NCI-H1930 (cell line): ENCODE measurements at places on chromosomes 11 and 22.

GRCh38 chr22:49068861-49069500 is 758.7 kb downstream of the BRD1 start:
- DNase-seq: no peak

DNA sequence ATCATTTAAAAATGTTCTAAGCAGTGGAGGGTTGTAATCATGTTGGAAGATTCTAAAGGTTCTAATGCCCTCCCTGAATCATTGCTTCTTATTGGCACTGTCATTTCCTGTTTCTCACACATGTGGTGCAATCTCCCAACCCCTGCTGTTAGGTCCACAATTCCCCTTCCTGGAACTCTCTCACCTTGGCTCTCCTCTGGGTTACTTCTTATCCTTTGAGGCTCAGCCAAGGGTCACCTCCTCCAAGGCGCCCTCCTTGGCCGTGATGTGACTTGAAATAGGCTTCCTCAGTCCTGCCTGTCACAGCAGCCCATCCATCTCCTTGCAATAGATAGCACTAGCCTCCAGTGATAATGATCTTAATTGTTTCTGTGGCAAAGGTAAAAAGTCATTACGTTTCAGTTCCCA is 149.8 kb downstream of the TTC17 start:
- DNase-seq: no peak

DNA sequence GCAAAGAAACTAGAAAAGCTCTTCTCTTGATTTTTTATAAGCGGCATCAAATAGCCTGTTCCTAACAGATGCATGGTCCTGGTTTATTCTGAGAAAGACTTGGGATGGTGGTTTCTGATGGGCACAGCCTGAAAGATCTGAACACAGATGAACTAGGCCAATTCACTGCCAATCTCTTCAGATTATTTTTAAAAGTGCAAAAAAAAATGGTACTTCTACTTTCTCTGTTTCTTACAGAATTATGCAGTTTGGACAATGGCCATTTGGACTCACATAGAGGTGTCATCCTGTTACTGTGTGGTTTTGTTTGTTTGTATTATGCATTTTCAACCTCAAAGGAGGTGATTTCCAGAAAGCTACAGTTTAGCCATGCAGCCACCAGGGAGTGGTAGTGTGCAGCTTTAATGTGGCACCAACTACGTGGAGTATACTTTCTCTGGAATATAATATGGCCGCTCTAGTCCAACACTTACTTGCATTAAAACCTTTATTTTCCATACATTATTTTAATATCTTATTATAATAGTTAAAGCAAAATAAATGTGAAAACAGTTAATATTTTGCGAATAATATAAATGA is 469.8 kb upstream of the KIRREL3 start:
- DNase-seq: peak; percentile 9

DNA sequence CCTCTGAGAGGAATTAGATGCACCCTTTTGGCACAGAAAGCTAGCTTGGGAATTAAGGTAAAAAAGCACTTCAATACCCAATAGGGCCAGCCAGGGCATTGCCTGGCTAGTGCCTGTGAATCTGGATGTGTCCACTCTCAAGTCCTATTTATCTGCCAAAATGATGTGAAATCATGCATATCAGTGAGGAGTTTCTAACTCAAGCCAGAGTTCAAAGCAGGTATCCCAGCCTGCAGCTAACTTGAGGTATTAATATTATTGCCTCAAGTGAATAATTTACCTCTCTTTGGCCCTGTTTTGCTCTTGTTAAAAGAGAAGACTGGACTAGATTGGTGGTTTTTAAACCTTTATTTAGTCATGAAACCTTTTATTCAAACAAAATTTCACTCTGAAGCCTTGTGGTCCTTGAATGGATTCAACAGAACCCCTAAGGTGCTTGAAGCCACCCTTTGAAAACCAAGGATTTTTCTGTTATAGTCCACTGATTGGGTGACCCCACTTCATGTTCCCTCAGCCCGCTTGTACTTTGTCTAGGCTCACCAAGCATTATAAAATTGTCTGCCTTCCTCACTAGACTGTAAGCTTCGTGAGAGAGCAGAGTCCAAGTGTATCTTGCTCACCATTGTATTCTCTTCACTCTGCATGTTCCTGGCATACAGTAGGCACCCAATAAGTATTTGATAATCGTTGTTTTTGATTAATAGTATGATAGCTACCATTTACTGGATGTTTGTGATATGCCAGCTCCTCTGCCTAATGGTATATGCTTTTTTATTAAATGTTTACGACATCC is 4.5 kb downstream of the RNF121 start:
- no peak for DNase-seq

DNA sequence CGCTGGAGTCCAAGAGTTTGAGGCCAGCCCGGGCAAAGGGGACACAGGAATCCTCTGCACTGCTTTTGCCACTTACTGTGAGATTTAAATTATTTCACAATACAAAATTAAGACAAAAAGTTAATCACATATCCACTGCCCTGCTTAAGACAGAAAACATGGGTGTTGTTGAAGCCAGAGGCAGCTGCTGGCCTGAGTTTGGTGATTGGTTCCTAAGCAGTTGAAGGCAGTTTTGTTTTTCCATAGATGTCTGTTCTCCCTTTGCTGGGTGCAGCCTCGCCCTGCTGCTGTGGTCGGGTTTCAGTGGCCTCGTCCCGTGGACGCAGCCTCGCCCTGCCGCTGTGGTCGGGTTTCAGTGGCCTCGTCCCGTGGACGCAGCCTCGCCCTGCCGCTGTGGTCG is 70.2 kb upstream of the PPP6R3 start:
- no peak for DNase-seq

DNA sequence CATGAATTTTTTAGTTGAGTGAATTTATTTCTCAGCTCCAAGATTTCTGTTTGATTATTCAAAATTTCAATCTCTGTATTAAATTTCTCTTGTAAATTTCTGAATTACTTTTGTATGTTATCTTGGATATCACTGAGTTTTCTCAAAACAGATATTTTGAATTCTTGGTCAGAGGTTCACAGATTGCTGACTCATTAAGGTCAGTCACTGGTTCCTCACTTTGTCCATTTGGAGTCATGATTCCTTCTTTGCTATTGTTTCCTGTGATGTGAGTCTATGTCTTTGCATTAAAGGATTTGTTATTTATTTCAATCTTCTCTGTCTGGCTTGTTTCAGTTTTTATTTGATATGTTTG is 10.2 kb upstream of the IL17RA start:
- DNase-seq: no peak

DNA sequence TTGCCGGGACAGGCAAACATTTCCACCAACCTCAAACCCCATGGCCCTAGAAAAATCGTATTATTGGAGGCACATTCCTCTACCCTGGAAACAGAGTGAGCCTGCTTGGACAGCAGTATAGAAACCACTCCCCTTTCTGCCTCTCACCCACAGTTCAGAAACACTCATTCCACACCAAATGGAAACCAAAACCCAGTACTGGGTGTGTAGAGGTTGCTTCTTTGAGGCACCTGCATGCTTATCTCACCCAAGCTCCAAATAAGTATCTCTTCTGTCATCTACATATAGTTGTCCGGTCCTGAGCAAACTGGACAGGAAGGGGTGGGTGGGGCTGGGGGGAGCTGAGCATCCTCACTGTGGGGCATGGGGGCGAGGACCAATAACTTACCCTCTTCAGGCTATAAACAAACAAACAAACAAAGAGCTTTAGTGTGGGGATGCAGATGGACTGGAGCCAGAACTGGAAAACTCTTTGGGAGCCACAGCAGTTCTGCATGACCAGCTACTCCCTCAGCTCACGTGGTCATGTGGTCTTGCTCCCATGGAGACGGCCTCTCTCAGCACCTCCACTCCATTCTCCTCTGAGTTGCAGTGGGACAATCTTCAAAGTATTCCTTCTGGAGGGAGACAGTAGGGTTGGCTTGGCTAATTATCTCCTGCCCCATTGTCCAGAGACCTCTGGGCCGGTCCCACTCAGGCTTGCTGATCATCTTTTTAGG is 1.0 kb upstream of the PLAAT2 start:
- DNase-seq: no peak

DNA sequence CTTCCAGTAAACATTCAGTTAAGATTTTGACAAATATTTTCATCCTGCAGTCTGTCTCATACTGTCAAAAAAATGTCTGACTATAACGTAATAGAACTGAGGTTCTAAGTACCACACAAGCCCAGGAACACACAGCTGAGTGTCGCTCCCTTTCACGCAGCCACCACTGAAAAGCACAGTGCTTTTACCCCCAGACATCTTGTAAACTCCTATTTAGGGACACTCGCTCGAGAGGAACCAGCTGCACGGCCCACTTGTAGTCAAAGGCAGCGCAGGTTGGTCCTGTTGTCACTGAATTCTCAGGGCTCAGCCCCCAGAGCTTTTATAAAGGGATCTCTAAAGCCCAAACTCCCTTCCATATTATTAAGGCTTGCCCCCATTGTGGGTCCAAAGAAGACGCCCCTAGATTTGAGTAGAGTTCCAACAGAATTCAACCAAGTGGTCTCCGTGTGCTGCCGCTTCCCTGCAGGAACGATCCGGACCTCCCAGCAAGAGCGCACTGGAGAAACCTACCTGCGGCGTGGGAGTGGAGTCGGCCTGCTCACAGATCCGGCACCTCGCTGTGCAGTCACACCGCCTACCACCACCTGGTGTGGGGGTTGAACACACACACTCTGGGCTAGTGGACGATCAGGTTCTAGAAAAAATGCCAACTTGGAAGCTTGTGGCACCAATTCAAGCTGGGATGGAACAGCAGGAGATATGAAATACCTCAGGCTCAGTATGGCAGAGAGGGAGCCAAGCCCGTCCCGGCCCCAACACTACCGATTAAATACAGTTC is 23.4 kb downstream of the ASPHD2 start:
- no peak for DNase-seq

GRCh38 chr11:107998761-107999160 is 9.9 kb upstream of the CUL5 start:
- DNase-seq: no peak

GRCh38 chr11:104380358-104380757 is 216.4 kb upstream of the PDGFD start:
- no peak for DNase-seq

DNA sequence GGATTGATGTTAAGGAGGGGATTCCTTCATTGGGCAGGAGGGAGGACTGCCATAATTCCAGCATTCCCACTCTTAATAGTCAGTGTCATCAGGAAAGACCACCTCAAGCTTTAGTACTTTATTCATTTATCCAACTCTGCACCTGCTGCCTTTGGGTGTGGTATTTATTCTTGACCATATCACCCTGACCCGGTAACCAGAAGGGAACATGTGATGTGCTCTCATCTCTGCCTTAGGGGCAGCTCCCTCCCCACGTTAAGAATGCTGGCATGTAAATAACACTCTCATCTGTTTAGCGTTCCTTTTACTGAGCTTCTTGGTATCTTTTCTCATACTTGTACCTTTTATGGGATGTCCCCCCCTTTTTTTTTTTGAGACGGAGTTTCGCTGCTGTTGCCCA is 7.7 kb downstream of the CAT start:
- no peak for DNase-seq

DNA sequence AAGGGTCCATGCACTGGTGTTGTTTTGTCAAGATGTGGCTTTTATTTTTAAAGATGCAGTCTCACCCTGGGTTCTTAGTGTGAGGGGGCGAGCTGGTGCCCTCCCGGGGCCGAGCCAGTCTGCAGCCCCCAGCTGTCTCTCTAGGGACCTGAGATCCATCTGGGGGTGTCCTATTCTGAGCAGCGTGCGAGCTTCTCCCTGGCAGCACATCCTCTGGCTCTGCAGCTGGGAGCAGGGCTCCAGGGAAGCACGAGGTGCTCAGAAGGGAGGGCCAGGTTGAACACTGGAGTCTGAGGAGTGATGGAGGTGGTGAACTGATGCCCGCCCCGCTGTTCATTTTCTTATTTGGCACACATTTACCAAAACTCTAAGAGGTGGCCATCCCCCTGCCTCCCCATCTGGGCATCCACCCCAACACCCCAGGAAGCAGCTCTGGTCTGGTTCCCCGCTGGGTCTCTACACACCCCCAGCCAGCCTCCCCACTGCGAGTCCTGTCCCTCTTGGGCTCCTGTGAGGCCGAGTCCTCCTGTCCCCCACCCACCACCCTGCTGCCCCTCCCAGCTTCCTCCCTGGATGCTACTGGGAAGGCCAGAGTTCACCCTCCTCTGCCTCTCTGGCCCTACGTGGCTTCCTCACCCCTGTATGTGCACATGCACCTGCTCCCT is 956.4 kb downstream of the BRD1 start:
- no peak for DNase-seq

DNA sequence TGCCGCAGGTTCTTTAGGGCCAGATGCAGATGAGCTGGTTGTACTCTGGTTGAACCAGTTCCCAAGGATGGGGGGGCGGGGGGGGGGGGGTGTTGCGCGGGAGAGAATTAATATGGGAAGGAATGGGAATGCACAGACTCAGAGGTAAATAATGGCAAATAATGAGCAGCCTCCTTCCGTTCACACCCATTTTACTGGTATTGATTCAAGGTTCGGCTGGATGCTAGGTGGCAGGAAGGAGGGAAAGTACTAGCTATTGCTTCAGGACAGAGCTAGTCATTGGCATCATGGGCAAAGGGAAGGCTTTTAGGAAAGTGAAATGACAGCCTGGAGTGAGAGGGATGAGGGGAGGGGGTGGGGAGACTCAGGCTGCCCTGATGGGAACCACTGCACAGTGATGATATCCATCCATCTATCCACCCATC is at the start of gene VSTM5:
TSS of gene VSTM5 (minus strand) at position 25 of the 425 bp plus-strand sequence. CDS start 116 bp downstream, outside the sequence.
- DNase-seq: no peak

DNA sequence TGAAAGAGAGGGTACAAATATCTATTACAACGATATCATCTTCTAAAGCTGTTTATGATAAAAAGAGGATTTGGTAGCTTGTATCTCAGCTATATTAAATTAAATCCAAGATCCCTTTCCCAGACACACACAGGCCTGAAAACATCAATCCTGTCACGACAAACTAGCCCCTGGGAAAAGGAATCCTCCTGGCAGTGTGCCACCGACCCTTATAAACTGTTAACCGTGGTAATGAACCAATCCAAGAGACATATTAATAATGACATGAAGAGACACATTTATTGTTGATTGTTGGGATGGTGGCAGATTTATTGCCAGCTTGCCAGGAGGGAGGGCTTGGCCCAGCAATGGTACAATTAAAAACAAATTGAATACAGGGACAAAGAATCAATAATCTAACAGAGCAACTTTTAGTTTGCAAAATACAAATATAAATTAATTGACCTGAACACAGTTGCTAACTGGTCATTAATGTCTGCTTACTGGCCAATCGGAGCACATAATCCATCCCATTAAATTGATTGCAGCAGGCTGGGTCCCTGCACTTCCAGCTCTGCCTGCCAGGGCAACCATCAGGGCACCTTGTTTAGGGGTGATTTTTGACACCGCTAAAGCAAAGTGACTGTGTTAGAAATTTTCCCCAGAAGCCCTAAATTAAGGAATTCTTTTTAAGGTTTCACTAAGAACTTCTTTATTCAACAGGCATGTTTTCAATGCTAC is 887.6 kb downstream of the OPCML start:
- DNase-seq: peak; percentile 28

- no peak for DNase-seq
Observed at GRCh38 chr11:64081745-64082442, 46.2 kb downstream of the FLRT1 start.

- no peak for DNase-seq
Observed at GRCh38 chr11:46682773-46683752, 17.4 kb downstream of the ARHGAP1 start.
